ENCODE measurements at places on chromosomes 16 and 17.

DNA sequence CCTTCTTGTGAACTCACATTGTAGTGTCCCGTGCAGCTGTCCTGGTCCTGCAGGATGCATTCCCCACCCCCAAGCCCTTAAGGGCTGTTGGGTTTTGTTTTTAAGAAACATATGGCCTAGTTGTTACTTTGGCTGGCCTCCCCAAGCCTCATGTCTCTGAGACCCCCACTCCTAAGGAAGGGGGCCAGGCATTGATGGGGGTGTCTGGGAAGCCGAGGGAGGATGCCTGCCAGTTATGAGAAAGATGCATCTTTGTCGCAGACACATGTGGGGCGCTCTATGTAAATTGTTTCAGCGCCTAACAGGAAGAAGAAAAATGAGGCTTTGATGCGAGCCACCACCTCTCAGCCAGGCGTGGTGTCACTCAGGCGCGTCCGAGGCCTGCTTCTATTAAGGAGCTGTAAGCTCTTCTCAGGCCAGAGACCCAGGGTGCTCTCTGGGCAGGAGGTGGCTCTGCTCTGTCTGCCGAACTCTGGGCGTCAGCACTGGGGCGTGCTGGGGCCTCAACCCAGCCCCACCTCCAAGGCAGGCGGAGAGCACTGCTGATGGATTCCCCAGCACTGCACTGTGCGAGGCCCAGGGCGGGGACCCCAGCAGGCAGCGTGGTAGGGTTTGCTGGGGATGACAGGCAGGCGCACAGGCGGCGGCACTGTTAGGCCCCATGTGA, 70.6 kb downstream of the SREBF1 start:
- DNase-seq = no peak

GRCh38 chr17:74542727-74543383, 3.1 kb downstream of the CD300C start:
- no peak for DNase-seq

GRCh38 chr16:4140652-4141051, 24.4 kb upstream of the ADCY9 start:
- DNase-seq = no peak

GRCh38 chr17:50055426-50056216, at the start of gene ITGA3:
ITGA3 (plus strand) TSS chr17:50056110; CDS start chr17:50056440, 330 bp downstream.
- DNase-seq = peak; percentile 24

GRCh38 chr16:80296034-80296433, 244.8 kb upstream of the DYNLRB2 start:
- no peak for DNase-seq

DNA sequence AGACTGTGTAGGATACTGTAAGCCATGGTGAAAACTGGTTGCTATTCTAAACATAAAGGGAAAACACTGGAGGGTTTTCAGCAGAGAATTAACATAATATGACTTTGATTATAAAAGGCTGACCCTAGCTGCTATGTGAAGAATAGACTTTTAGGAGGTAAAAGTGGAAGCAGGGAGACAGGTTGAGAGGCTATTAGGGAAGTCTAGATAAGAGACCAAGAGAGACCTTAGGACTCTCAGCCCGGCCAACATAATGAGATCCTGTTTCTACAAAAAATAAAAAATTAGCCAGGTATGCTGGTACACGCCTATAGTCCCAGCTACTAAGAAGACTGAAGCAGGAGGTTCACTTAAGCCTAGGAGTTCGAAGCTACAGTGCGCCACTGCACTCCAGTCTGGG, 393.2 kb upstream of the PMFBP1 start:
- no peak for DNase-seq

DNA sequence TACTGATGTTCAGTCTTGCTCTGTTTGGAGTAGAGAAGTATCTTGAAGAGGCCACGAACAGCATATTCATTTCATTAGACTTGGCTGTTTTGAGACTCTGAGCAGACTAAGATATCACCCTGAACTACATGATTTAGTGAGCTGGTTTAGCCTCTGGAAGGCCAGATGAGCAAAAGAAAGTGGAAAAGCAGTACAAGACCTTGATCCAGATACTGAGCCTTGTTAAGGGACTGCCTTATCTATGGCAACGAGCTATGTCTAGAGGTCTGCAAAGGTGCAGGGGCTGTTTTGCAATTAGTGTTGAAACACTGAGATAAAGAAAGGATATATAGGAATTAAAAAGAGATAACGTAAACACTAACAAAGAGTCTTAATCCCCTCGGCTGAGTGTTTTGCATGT, 231.4 kb downstream of the IRX3 start:
- DNase-seq = no peak

DNA sequence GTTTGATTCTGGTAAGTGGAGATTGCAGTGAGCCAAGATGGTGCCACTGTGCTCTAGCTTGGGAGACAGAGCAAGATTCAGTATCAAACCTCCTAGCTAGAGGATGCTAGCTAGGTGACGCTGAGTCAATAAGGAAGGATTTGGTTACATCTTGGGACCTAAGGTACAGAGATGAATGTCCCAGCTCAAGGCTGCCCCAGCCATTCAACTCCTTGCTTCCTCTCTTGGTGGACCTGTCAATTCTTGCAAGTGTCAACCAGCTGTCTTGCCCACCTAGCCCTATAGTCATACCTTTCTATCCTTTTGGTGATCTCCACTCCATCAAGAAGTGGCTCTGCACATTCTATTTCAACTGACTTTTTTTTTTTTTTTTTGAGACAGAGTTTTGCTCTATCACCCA, 1.4 kb upstream of the MILR1 start:
- DNase-seq = no peak

DNA sequence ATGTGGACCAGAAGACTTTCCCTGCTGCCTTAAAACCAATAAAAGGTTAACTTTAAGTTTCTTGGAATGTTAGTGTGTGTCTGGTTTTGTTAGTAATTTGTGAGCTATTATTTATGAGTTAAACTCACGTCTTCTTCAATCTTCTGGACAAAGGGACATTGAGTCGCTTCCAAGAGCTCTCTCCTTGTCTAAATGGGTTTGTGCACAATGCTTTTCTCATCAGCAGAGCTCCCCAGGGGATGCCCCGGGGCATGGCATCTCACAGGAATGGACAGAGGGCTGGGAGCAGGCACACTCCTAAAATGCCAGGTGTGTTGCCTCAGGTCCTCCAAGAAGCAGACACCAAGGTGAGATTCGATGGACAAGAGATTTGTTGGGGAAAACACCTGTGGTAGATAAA, 90.5 kb downstream of the RGS9 start:
- no peak for DNase-seq
